Skin of body (tissue), 3 donors: ENCODE measurements at places on chromosomes 12 and 14. TPM values are rescaled to one million over a fixed set of nuclear protein-coding genes. Genes with fewer than 3 reads are reported as not detected.

GRCh38 chr12:54060975-54061778 is 7.5 kb downstream of the HOXC4 start:
- DNase-seq, result no peak

DNA sequence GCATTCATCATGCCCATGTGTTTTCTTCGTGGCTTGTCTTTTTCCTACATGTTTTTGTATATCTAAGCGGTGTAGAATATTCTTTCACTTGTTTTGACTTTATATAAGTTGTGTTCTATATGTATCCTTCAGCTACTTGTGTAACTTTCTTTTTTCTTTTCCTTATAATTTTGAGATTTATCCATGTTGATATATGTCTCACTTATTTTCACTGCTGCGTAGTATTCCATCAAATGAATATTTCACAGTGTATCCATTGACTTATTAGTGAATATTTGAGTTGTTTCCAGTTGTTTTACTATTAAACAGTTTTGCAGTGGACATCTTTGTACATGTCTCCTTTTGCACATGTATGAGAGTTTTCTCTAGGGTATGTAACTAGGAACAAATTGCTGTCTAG is 43.9 kb downstream of the BORCS5 start:
- no peak for DNase-seq

- DNase-seq, result no peak
Observed at GRCh38 chr12:115232455-115233156, 548.6 kb upstream of the TBX3 start.

DNA sequence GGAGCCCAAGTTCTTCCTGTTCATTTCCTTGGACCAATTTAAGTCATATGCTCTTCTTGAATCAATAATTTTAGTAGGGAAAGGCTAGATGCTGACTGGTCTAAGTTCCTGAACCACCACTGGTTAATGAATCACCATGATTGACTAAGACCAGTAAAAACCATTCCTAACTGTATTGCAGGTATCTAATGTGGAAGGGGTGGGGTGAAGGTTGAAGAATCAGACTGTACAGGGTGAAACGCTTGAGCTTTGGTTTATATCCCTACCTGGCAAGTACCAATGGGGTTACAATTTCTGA is 100.1 kb downstream of the DYRK2 start:
- no peak for DNase-seq

DNA sequence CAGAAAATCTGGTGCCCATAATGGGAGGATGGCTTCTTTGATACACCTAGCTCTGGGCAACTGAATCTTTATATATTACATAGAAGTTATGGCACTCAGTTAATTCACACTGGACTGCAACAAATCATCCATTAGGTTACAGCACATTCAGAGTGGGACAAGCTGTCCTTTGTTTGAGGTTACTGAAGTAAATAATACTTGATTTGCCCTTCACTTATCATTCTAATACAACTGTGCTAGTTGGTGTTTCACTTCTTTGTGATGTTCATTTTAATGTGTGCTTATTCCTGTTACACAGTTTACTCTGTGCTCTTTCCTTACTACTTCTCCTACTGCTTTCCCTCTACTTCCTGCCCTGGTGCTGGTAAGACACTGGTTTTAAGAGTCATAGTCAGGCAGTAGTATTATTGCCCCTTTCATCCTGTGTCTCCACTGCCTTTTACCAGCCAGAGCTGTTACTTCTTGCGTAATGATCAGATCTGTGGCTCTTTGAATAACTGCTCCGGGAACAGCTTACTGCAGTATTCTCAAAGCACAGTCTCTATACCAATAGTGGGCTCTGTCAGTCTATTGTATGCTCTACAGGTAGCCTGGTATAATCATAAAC is 36.4 kb upstream of the GXYLT1 start:
- DNase-seq, result no peak

- DNase-seq, result no peak
Observed at GRCh38 chr12:8012651-8013309, 19.7 kb upstream of the FOXJ2 start.

DNA sequence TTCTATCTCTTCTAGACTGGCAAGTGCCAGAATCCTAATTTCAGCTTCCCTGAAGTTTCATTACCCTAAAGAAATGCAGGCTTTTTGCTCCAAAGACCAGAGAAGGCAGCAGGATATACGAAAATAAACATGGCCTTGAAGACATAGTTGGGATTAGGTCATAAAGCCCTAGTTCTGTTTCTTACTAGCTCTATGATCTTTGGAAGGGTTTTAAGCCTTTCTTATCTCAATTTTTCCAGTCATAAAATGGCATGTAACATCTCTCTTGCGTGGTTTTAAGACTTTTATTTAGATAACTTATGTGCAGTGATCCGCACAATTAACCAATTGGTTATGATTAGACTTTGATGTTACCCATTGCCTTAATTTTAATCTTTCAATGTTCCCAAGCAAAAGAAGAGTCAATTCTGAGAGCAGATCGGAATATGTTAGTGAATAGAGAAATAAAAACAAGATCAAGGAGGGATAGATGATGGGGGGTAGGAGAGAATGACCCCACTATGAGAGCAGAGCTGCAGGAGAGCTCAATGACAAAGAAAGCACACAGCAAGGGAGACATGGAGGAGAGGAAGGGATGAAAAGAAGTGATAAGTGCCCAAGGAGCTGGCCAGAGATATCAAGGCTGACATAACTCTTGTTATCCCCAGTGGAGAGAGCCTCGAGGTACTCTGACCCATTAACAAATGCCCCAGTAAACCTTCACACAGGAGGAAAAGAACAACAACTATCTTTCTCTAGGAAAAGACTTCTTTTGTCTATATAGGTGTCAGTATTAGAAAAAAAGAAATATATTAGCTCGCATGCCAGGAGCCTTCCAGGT is 53.0 kb upstream of the ANP32D start:
- DNase-seq, result no peak

DNA sequence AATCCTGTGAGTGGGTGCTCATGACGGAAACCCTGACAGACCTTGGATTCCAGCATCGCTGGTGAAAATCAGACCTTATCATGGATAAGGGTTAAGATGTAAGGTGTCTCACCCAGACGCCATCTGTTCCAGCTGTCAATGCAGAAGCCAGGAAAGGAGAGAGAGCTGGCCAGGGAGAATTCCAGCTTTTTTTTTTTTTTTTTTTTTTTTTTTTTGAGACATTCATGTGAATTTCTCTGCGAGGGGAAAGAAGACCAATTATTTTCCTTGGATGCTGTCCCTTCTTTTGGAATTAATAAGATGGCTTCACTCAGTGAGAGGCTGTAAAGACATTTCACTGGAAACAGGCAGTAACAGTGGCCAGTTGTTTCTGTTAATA is 1.8 kb downstream of the TRAF3 start:
- no peak for DNase-seq

DNA sequence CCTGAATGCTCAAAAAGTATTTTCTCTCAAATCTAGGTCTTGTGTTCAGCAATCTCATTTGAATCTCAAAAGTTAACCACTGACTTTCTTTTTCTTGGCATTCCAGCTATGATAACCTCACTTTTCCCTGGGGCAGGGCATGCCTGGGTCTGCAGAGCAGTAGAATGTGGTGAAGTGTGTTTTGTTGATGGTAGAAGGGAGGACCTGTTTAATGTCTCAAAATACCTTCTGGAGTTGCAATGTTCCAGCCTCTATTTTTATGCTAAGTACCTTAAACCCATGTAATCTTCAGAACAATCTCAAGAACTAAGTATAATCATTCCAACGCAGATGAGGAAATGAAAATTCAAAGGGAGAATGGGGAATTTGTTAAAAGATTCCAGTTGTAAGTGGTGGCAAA is 82.1 kb upstream of the FUT8 start:
- peak; percentile 11 for DNase-seq

DNA sequence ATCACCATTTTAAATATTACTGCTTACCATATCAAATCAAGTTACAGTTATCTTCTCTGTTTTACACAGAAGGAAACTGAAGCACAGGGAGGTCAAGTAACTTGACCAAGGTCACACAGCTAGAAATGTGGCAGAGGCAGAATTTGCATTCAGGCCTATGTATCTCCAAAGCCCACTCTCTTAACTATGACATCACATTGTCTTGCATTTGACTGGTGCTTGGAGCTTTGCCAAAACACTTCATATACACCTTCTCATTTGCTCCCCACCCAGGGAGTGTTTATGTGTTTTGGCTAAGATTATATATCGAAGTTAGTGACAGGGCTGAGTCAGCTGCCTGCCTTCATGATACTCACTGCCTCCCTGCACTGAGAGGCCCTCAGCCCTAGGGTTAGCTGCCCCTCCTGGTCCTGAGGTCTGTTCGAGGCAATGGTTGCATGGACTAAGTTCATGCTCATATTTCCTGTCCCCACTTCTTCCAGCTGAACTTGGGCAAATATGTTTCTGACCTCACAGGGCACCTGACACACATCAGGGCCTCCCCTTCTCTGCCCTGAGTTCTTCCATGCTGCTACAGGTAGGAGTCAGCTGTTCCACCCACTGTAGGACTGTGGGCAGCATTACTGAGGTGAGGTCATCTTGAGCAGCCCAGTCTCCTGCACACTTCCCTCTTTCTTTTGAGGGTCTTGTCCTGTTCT is 1.8 kb downstream of the GALNT6 start:
- no peak for DNase-seq

DNA sequence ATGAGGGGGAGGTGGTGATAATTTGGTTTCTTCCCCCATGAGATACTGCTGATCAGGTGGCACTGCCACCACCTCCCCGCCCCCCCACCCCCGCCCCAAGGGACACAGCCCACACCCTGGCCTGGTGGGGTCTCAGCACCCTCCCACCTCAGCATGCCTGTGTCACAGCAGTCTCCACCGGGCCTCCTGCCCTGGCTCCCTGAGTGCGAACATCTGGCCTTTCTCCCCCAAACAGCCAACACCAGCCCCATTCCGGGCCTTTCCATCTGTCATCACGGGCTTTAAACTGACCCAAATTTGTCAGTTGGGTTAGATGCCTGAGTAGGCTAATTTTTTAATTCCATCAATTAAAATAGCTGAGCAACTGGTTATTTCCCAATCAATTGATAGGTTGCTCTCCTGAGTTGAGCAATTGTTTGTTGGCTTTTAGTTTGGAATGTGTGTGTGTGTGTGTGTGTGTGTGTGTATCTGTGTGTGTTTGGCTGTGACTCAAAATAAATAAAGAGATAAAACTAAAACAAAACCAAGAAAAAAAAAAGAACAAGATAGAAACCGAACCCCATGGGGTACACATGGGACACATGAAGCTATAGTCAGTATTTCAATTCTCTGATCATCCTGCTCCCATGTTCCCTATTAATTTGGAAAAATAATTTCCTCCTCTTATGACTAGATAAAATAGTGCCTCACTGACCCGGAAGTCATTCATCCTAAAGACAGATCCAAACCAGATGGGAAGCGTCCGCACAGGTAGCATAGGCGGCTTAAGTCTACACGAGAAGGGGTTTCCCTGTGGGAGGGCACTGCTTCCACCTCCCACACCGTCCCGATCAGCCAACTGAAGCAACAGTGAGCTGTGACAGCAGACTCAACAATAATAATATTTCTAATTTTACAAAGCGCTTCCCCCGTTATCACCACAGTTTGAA is 7.4 kb downstream of the SERPINA12 start:
- no peak for DNase-seq

DNA sequence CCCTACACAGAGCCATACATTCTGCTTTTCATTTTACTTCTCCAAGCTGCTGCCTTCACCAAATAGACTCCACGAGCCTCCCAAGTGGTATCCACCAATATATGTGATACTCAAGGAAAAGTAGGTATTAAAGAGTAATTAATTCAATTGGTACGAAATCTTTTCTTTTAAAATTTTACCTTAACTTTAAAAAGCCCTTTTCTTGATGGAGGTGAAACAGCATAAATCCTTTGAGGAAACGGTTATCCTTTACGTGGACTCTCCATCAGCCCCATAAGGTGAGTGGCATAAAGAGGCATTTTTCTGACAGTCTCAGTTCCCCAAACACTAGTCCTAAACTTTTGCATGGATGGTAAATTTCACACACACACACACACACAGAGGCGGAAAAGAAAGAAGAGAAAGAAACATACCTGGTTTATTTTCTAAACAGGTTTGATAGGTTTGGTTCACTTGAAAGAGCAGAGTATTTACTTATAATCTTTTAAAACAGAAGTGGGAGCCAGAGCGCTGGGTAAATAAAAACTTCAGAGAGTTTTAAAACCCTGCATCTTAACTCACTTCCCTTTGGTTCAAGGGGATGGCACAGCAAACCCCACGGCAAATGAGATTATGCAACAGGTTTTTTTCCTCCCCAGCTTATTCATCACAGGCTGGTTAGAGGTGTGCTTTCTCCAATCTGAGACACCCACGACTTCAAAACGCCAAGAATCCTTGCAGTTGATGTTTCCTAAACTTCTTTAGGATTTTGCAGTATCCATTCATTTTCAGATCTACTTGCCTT is 1.9 kb downstream of the DUSP16 start:
- DNase-seq, result peak; percentile 56

- DNase-seq, result no peak
Observed at GRCh38 chr14:79809849-79810612, 401.3 kb downstream of the DIO2 start.

- no peak for DNase-seq
Observed at GRCh38 chr12:99997806-99998205, 13.1 kb upstream of the ANKS1B start.

DNA sequence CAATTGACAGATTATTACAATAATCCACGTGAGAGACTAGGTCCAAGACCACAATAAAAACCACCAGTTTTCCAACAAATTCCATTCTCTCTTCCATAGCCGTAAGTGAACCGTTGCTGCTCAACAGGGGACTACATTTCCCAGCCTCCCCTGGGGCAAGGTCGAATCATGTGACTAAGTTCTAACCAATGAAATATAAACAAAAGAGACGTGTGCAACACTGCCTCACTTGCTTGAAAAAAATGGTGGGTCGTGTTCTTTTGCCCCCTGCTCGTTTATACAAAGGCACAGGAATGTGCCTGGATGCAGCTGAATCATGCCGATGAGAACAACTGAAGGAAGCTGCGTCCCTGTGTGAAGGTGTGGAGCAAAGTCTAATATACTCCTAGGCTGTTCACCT is 51.1 kb downstream of the HSPB8 start:
- DNase-seq, result no peak

- no peak for DNase-seq
Observed at GRCh38 chr12:88681271-88681670, 101.0 kb upstream of the KITLG start.

GRCh38 chr14:61099216-61099835 is 118.3 kb downstream of the SLC38A6 start:
- DNase-seq, result peak; percentile 91

GRCh38 chr14:100803226-100803625 is 22.7 kb upstream of the MEG3 start:
- DNase-seq, result no peak

- peak; percentile 12 for DNase-seq
Observed at GRCh38 chr12:118052324-118053070, 8.5 kb downstream of the WSB2 start.

DNA sequence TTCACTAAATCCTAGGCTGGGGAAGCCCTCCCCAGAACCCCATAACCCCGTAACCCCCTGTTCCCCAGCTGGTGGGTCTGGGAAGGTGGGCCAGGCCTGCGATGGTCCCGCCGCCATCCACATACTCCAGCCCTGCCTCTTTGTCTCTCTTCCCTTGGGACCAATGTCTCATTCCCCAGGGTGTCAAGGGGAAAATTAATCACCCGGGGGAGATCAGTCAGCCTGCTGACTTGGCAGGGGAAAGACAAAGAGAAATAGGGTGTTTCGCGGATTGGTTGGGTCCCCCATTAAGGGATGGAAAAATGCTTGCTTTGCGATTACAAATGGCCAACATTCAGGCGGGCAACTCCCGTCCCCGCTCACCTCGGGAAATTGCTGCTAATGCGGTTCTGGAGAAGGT is 60.6 kb upstream of the LHX5 start:
- DNase-seq, result no peak

Gene SLCO1B3
- total RNA-seq, result not detected

Gene AGAP2
- 1.1 TPM for total RNA-seq

Gene PRB2
- total RNA-seq, result 0.20 TPM

Gene E2F7
- total RNA-seq, result 2.9 TPM

Gene AKAP3
- 0.49 TPM for total RNA-seq

Gene CCNT1
- total RNA-seq, result 29.4 TPM
